ENCODE measurements at places on chromosomes 5 and 9. TPM values are rescaled to one million over a fixed set of nuclear protein-coding genes. Genes with fewer than 3 reads are reported as not detected.

DNA sequence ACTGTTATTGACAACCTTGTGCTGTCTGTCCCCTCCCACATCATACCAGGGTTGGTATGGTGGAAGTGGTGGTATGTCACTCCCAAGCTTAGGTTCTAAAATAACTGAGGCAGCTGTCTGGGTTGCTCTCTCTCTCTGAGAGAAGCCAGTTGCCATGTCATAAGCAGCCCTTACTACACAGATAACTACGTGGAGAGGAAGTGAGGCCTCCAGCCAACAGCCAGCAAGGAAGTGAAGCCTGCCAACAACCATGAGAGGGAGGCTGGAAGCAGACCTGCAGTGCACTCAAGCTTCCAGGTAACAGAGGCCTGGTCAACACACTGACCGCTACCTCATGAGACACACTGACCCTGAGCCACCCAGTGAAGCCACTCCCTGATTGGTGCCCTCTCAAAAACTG is 18.6 kb downstream of the CTNNAL1 start:
- no peak for DNase-seq

The EQTN gene
- total RNA-seq = not detected

DNA sequence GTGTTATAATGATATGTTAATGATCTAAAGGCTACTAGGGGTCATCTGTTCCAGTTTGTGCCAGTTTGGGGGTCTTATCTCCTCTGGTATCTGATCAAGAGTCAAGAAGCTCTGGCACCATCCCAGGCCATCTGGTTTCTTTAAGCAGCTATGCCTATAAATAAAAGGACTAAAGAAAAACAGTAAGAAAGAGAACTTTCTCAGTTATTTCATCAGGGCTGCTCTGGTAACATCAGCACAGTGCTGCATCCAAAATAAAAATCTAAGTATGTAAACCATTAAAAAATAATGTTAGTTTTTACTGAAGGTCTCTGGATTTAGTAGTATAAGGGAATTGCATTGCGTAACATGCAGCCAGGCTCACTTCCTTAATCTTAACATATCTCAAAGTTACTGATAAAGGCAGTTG is 185.0 kb downstream of the NR2F1-AS1 start:
- no peak for DNase-seq

The PNPLA7 gene
- total RNA-seq = 1.8 TPM

The SPINK7 gene
- not detected for total RNA-seq

DNA sequence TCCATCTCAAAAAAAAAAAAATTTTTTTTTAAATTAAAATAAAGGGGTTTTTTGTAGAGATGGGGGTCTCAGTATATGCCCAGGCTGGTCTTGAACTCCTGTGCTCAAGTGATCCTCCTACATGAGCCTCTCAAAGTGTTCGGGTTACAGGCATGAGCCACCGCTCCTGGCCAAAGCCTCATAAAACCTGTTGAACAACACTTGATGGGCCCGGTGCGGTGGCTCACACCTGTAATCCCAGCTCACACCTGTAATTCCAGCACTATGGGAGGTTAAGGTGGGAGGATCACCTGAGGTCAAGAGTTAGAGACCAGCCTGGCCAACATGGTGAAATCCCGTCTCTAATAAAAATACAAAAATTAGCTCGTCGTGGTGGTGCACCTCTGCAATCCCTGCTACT is 7.7 kb upstream of the NPM1 start:
- no peak for DNase-seq

DNA sequence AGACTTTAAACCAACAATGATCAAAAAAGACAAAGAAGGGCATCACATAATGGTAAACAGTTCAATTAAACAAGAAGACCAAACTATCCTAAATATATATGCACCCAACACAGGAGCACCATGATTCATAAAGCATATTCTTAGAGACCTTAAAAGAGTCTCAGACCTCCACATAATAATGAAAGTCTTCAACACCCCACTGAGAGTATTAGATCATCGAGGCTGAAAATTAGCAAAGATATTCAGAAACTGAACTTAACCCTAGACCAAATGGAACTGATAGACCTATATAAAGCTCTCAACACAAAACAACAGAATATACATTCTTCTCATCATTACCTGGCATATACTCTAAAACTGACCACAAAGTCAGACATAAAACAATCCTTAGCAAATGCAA is 11.7 kb upstream of the SPINK14 start:
- no peak for DNase-seq

DNA sequence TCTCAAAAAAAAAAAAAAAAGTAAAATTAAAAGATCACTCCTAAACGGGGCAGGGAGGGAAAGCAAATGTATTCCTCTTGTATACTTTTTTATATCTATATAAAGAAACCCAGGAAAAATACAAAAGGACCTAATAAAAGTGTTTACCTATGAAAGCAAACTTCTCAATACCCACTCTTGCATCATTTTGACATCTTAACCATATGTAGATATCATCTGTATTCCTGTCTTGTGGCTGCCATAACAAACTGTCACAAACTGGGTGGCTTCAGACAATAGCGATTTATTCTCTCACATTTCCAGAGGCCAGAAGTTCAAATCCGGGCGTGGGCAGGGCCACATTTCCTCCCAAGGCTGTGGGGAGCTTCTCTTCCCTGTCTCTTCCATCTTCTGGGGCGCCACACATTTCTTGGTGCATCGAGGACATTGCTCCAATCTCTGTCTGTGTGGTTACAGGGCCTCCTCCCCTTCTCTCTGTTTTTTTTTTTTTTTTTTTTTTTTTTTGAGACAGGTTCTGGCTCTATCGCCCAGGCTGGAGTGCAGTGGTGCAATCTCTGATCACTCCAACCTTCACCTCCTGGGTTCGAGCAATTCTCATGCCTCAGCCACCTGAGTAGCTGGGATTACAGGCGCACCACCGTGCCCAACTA is 58.4 kb upstream of the IL17B start:
- DNase-seq = no peak

The TENT4A gene
- 51.7 TPM for total RNA-seq
